ENCODE measurements at places on chromosomes 5 and 9.

DNA sequence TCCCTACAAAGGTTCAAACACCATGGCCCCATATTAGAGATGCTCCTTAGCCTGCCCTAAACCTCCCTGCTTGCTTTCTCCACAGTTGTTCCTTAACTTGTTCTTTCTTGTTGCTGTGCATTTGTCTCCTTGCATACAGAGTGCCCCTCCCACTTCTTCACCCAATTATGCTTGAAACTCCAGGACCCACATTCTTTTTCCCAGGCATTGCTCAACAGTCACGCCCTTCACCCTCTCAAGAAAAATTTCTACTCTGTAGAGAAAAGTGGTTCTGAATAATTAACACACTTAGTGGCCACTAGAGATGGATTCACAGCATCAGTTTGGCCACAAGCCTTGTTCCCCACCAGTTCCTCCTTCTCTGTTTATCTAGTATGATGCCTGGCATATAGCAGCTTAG is 57.7 kb downstream of the NREP start:
- no peak for DNase-seq

- DNase-seq, result no peak
Measured at GRCh38 chr5:168147568-168148360, 143.7 kb upstream of the WWC1 start.

DNA sequence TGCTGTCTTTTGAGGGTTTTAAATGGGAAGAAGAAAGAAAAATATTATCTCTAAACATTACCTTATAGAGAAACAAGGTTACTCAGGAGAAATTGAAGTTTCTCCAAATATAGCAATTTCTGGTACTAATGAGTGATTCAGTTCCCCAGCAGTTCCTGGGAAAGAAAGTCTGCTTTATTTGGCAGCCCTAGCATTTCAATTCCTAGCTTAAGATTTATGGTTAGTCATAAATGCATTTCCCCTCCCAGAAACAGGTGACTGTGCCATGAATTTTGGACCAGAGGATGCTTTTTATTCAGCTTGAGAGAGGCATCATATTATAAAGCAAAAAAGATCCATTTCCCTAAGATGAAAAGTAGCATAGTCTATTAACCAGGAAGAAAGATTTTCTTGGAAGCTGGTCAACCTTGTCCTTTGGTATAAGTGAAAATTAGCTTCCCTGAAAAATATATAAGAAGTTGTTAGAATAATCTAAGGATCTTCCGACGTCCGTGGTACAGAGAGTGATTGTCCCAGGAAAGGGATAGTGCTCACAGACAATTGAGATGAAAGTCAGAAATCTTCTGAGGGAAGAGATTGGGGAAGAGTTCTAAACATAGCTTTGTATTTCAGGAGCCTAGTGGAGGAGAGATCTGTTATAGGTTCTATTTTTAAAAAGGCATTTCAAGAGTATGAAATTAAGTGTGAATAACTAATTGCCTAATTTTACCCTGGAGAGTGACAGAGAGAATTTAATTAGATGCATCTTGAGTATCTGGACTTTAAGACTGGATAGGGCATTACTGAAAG is 164.9 kb downstream of the ESM1 start:
- DNase-seq, result no peak

DNA sequence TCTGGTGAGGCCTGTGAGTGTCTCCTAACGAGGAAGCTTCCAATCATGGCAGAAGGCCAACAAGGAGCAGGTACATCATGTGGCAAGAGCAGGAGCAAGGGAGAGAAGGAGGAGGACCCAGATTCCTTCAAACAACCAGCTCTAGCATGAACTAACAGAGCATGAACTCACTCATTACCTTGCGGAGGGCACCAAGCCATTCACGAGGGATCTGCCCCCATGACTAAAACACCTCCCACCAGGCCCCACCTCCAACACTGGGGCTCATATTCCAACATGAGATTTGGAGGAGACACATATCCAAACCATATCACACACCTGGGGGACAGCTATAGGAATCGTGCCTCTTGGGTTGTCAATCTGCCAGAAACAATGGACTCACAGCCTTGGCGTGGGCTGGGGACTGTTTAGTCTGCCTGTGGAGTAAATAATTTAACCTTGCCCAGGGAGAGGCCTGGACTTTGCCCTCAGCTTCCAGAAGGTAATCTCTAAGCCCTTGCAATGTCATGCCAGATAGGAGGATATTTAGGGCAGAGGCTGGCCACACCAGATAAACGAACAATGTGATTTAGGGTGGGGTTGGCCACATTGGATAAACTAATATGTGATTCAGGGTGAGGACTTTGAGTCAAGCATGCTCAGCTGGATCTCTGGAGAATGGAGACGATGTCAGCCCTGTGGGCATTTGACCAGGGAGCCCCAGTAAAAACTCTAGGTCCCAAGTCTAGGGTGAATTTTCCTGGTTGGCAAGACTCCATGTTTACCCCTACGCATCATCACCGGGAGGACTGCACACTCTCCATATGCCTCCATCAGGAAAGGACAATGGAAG is 13.6 kb upstream of the VDAC1 start:
- DNase-seq, result no peak

DNA sequence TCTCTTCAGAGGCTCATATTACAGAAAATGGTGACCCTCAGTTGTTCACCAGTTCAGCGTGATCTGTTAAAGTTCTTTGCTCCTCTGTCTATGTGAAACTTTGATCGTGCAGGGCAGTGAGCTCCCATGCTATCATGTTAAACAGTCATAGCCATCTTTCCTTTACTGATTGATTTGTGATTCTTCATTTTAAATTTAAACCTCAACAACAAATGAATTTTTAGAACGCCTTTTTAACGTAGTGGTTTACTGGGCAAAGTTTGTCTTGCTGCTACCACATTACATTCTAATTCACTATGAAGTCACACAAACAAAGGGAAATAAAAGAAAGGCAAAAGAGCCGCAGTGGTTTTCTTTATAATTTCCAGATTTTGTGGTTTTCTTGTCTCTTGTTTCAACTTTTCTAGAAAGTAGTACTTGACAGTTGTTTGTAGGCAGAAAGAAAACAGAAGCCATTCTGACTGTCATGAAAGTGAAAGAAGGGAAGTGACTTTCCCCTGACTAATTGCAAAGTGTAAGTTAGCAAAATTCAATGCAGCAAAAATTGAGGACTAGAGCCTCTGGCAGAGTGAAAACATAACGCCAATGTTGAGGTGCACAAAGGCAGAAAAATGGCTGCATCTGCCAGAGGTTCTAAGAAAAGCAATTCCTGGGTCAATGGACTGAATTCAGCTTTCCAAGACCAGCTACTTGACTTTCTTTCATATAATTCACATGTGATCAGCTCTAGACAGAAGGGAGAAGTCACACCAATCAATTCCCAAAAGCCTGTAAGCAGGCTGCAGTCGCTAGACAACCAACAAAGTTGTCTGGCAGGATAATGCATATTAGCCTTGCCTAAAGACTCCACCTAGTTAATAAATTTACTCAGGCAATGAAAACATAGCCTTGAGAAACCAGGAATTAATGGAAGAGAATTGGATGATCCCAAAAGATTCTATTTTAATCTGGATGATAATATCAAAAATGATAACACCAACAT is 7.1 kb upstream of the IFNA6 start:
- DNase-seq, result no peak

DNA sequence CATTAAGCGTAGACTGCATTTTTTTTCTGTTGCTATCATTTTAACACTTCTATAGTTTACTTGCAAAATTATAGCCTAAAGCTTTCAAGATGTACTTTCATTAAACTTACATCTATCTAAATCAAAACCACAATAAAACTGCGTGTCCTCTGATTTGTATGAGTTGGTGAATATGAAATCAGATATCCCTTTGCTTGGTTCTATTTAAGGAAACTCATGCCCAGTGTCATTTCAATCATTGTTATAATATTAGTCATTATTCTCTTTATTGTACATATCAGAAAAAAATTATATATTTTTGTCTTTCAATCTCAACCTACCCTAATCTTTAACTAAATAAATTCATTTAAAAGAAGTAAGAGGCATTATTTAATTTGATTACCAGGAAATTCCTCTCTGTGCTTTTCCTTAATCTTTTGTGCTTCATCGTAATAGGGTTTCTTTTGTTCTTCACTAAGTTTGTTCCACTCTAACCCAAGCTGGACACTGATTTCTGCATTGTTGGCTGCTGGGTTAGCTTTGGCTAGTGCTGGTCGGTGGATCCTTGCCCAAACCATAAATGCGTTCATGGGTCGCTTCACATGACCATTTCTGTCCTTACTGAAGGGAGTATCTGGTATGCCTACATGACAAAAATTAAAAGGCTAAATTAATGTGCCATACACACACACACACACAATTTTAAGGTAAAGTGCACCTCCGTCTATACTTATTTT is 3.8 kb downstream of the SOX30 start:
- no peak for DNase-seq

GRCh38 chr9:104618104-104618503 is at the start of gene OR13C9:
TSS of gene OR13C9 (minus strand) at chr9:104618204. CDS start at chr9:104618204, 0 bp downstream.
- no peak for DNase-seq

GRCh38 chr5:138622051-138622450 is 46.9 kb upstream of the HSPA9 start:
- no peak for DNase-seq

DNA sequence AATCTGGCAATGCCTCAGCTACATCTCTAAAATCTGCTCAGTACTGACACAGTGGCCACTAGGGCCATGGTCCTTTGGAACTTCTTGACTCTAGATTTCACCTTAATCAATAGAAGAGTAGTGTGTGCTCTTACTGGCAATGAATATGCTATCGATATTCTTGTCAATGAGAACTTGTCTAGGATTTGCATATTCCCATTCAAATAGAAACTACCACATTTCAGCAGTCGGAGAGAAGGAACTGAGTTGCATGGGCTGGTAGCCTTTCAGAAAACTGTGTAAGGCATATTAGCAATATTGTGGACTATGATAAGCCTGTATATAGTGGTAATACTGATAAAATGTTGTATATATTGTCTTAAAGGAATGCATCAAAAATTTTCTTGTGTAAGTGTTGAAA is 45.3 kb upstream of the NAA35 start:
- DNase-seq, result no peak

GRCh38 chr5:159420940-159421339 is 90.7 kb upstream of the IL12B start:
- no peak for DNase-seq

All from immature natural killer cell (primary cell).